Testis (tissue), 5 donors: ENCODE measurements at places on chromosomes 16 and 17.

DNA sequence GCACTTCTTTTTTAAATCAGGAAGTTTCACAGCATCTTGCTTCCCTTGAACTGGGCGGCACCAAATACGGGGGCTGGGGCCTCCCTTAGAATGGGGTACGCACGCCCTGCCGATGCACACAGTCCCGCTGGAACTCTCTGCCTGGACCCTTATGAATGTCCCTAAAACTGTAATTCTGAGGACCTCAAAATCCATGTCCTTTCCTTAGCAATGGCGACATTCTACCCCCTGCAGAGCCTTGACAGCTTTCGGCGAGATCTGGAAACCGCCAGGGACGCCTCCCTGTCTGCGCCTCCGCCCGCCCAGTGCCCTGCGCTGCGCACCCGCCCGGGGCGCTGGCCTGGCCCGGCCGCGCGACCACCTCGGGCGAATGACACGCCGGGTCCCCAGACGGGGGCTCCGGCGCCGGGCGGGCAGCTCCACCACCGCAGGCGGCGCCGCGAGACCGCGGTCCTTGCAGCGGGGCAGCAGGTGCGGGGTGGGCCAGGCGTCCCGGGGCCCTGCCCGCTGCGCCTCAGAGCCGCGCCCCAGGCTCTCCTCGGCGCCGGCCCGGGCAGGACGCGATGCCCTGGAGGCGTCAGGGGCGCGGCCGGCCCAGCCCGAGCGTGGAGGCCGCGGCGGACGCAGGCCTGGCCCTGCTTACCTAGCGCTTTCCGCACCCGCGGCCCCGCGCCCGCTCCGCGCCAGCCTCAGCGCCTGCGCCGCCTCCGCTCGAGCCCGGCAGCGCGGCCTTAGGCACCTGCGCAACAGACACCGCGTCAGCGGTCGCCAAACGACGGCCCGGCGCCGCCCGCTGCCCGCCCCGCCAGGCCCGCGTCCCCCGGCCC, 548 bp downstream of the HAGH start:
- H3K27ac ChIP-seq, result peak overlapping the region; percentile 85
- peak overlapping the region; percentile 57 for H3K4me3 ChIP-seq
- H3K36me3 ChIP-seq, result no peaks in the 10 kb centered on the region
- H3K4me1 ChIP-seq, result peaks cover 33% of the 10 kb centered on the region
- no peak for DNase-seq
- no peaks in the 10 kb centered on the region for H3K27me3 ChIP-seq

DNA sequence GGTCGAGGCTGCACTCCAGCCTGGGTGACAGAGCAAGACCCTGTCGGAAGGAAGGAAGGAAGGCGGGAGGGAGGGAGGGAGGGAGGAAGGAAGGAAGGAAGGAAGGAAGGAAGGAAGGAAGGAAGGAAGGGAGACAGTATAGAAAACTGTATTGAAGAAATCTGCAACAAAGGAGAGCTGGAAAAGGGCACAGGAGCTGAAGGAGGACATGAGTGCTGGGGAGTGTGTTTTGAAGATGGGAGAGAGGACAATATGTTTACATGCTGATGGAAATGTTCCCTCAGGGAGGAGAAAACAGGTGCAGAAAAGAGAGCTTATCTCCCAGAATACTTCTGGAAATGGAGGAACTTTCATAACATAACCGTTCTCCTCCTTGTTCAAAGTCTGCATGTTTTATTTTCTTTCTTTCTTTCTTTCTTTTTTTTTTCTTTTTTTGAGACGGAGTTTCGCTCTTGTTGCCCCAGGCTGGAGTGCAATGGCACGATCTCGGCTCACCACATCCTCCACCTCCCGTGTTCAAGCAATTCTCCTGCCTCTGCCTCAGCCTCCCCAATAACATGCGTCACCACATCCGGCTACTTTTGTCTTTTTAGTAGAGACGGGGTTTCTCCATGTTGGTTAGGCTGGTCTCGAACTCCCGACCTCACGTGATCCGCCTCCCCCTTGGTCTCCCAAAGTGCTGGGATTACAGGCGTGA, 2.7 kb upstream of the HAP1 start:
- H3K36me3 ChIP-seq, result no peaks in the 10 kb centered on the region
- peaks cover 16% of the 10 kb centered on the region for H3K4me1 ChIP-seq
- no peak overlapping the region for H3K4me3 ChIP-seq
- no peak for DNase-seq

- no peaks in the 10 kb centered on the region for H3K27me3 ChIP-seq
- H3K4me1 ChIP-seq, result peaks cover 7% of the 10 kb centered on the region
- DNase-seq, result no peak
- H3K36me3 ChIP-seq, result no peaks in the 10 kb centered on the region
- no peak overlapping the region for H3K4me3 ChIP-seq
These were observed 83.3 kb downstream of the NOG start for GRCh38 chr17:56676810-56677209.

GRCh38 chr17:6305613-6306360, 129.1 kb downstream of the AIPL1 start:
- no peak overlapping the region for H3K27ac ChIP-seq
- no peak for DNase-seq
- H3K36me3 ChIP-seq, result no peaks in the 10 kb centered on the region
- no peaks in the 10 kb centered on the region for H3K27me3 ChIP-seq
- H3K4me3 ChIP-seq, result no peak overlapping the region
